ENCODE measurements at places on chromosomes 7 and 10.

GRCh38 chr10:24465891-24466818 is 257.2 kb downstream of the KIAA1217 start:
- DNase-seq = no peak

- peak; percentile 50 for DNase-seq
Observed at GRCh38 chr10:16816830-16817124, 447 bp downstream of the RSU1 start.

- DNase-seq = no peak
Observed at GRCh38 chr10:98795467-98795866, 348.7 kb upstream of the HPS1 start.

GRCh38 chr7:49866910-49867309 is 93.5 kb downstream of the VWC2 start:
- no peak for DNase-seq

- no peak for DNase-seq
Observed at GRCh38 chr7:140375892-140376730, 22.2 kb downstream of the SLC37A3 start.

- DNase-seq = peak; percentile 72
Observed at GRCh38 chr10:104680467-104681401, 39.6 kb downstream of the SORCS3 start.

DNA sequence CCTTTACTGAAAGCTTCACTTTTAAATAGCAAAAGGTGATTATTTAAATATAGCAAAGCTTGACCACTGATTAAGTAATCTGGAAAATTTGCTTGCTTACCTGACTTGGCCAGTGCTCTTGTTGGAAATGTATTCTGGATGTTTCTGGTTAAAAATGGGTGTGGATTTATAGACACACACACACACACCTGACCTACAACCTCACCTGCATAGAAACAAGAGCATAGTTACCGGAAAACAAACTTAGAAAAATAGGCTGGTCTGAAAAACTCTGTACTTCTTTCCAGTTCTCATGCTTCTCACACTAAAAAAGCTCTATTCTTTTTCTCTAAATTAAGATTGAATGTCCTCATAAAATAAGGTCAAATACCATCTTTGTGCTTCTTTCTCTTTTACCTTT is at the start of gene AGR3:
TSS of gene AGR3 (minus strand) at position 140 of the 400 bp plus-strand sequence. CDS start 3,365 bp downstream, outside the sequence.
- DNase-seq = no peak

GRCh38 chr10:72784551-72785351 is 92.8 kb downstream of the MCU start:
- peak; percentile 7 for DNase-seq

DNA sequence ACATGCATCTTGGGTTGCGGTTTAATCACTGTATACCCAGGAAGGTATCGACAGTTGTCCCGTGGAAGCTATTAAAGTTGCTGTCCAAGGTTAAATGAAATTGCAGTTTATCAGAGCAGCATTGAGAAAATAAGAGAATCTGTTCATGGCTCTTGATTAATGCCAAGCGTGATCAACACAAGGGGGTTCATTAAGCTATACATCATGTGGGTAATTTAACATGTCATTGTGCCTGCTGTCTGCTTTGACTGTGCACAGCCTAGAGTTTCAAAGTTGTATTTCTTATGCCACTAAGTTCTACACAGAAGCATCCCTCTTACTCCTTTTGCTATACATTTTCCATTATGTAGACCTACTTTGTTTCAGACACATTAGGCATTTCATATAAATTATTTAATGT is 74.8 kb upstream of the SP8 start:
- DNase-seq = no peak

GRCh38 chr7:31695859-31696614 is 9.0 kb downstream of the PPP1R17 start:
- DNase-seq = no peak

GRCh38 chr7:131325179-131325840 is 2.4 kb upstream of the MKLN1 start:
- DNase-seq = no peak

GRCh38 chr7:44720301-44720700 is 28.3 kb upstream of the ZMIZ2 start:
- DNase-seq = no peak

- no peak for DNase-seq
Observed at GRCh38 chr7:371779-372545, 82.0 kb downstream of the FOXL3 start.

DNA sequence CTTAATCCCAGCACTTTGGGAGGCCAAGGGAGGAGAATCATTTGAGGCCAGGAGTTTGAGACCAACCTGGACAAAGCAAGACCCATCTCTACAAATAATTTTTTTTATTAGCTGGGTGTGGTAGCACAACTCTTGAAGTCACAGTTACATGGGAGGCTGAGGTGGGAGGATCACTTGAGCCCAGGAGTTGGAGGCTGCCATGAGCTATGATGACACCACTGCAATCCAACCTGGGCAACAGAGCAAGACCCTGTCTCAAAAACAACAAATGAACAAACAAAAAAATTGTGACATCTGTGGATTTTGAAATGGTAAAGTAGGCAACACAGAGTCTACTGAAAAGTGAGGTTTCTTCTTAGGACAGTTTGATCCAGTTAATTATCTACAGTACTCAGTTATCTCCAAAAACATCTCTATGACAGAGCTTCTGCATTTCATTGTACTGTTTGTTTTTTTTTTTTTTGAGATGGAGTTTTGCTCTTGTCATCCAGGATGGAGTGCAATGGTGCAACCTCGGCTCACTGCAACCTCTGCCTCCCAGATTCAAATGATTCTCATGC is 3.3 kb upstream of the ANKRD61 start:
- no peak for DNase-seq

GRCh38 chr7:36387435-36388231 is 2.0 kb upstream of the ANLN start:
- DNase-seq = no peak

- DNase-seq = no peak
Observed at GRCh38 chr7:146216396-146217041, 99.9 kb downstream of the CNTNAP2 start.

DNA sequence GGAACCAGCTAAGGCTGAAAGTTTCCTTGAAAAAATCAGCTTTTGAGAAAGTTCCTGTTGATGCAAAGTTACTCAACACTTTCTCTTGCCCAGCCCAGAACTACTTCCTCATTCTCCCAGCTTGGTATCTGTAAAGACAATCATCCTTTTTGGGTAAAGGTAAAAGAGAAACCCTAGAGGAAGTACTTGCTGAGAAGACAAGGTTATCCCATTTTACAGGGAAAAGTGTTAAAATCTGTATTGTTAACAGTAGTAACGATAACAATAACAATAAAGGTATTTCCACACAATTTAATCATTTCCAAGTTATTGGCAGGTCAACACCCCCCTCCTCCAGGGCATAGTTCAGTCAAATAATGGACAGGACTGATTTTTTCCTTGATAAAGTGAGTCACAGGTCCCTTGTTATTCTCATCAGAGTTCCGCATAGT is 2.4 kb downstream of the ALOX5 start:
- no peak for DNase-seq

GRCh38 chr7:130740606-130741005 is 6.6 kb upstream of the KLF14 start:
- no peak for DNase-seq

GRCh38 chr10:116589926-116590325 is 833 bp upstream of the PNLIPRP1 start:
- DNase-seq = no peak

GRCh38 chr10:44016589-44017482 is 368.1 kb downstream of the CXCL12 start:
- no peak for DNase-seq

Data from globus pallidus (tissue), 1 donor.